ENCODE measurements at places on chromosomes 6 and 20. TPM values are rescaled to one million over a fixed set of nuclear protein-coding genes. Genes with fewer than 3 reads are reported as not detected.

The MCM9 gene
- 6.0 TPM for total RNA-seq

The PROKR2 gene
- total RNA-seq, result not detected

The COL21A1 gene
- total RNA-seq, result 23.2 TPM

The ANKRD66 gene
- total RNA-seq, result not detected

The SEL1L2 gene
- total RNA-seq, result 0.40 TPM

The ID4 gene
- 3.0 TPM for total RNA-seq

The RBPJL gene
- total RNA-seq, result not detected

The SCUBE3 gene
- 3.5 TPM for total RNA-seq

The GSTA4 gene
- total RNA-seq, result 8.0 TPM

The LRRN4 gene
- 0.99 TPM for total RNA-seq

GRCh38 chr6:15751721-15752350 is 89.0 kb upstream of the DTNBP1 start:
- DNase-seq, result no peak

DNA sequence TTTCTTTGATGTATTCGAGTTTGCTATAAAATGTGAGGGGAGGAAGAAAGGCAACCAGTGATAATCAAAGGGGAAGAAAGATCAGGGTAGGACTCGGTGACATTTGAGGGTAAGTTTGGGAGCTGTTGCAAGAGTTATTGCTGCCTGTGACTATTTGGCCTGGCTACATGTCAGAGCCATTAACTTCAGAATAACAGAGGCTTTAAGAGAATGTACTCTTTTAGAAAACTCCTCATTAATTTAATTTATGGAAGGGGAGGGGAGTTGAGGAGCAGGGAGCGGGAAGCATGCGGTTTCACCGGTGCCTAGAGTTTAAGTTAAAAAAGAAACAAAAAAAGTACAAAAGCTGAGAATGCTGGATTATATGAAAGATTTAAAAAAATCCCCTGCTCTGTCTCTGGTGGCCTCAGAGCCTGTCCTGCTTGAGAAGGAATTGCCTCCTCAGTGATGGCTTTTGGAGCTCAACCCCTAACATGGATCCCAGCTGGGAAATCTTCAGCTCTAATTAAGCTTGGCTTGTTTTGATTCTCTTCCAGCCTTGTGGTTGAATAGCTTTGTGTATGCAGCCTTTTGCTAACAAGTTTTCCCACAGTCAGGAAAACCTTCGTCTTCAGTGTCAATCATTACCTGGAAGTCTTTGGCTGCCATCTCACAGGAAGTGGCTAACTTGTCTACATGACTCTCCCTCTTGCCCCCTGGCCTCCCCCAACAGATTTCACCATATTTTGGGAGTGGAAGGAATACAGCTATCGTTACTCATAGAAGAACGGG is 238.2 kb downstream of the SOX4 start:
- DNase-seq, result no peak

GRCh38 chr6:157302736-157303135 is 20.6 kb downstream of the TMEM242 start:
- DNase-seq, result no peak

DNA sequence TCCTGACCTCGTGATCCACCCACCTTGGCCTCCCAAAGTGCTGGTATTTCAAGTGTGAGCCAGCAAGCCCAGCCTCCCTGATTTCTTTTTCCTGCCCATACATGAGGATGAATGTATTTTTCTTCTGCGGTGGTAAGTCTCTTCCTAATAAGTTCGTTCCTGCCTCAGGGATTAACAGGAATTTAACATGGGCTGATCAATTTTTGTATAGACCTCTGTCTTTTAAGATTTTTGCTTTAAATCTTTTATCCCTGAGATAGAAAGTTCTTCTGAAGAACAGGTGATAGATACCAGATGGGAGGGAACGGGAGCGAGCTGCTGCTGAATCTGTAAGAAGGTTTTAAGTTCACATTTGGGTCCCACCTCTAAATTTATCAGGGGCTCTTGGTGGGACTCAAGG is 7.0 kb upstream of the ZNFX1 start:
- no peak for DNase-seq

GRCh38 chr6:105836889-105837288 is 249.2 kb upstream of the PRDM1 start:
- no peak for DNase-seq

- DNase-seq, result no peak
Observed at GRCh38 chr20:2059411-2059810, 42.2 kb upstream of the STK35 start.

DNA sequence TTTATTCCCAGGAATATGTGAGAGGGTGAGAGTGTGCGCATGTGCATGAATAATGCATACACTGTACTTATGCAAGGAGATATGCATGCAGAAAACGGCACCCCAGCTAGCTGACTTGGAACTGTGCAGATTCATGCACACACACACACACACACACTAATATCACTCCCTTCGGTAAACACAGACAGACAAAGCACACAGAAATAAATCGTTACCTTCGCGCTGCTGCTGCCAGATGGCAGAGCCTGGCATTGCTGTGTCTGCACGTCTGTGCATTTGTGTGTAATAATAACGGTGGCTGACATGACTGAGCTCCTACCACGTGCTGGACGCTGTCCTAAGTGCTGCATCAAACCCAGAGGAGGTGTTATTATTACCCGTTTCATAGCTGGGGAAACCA is 36.8 kb downstream of the PREX1 start:
- DNase-seq, result no peak

DNA sequence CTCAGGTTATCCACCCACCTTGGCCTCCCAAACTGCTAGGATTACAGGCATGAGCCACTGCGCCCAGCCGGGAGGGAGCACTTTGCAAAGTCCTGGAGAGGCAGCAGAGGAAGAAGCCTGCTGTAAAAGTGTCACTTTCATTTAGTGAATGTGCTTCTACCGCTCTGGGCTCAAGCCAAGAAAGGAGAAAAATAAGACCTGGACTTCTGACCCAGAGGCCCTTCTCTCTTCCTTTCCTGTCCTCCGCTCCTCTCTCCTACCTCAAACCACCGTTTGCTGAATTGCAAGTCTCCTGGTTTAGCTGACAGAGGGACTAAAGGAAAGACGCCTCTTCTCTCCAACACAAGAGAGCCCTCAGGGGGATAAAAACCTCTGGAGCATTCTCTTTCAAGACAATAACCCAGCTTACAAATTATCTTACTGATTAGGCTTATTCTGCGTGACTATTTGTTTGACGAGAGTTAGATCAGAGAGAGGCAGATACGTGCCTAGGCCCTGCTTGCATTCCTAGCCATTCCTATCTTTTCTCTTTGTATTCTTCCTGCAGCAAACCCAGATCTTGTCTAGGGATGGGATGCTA is 84.2 kb upstream of the SLC22A23 start:
- DNase-seq, result no peak

DNA sequence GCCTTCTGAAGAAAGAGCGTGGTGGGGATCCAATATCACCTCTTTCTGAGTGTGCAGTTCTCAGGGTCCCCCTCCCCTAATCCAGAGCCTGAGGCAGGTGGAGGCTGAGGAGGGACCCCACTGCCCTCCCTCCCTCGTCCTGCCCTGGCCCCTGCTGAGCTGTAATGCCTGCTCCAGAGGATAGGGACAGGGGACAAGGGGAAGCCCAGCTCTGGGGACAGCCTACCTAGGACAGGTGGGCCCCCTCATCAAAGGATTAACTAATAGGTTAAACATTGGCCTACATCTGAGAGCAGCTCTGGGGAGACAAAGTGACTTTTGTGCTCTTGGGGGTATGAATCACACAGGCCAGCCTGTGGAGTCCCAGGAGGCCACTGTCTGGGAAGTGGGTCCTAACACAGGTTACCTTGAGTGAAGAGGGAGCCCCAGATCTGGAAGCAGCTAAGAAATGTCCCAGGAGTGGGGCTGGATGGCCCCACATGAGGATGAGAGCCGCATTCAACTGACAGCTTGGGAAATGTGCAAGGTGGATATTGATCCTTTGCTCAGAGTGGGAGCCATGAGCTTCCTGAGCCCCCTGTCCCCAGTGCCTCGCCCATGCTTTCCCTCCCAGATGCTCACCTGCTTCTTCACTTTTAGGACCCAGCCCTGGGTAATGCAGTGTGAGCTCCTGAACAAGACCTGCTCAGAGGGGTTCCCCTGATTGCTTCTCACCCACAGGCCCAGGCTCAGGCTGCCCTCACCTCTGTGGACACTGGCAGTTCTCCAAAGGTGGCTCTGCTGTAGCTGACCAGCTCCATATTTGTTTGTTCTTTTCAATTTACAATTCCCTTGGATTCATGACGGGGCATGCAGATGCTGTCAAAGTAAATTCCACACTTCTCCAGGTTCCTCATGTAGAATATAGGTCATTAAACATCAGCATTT is 17.8 kb upstream of the CST9L start:
- DNase-seq, result no peak

DNA sequence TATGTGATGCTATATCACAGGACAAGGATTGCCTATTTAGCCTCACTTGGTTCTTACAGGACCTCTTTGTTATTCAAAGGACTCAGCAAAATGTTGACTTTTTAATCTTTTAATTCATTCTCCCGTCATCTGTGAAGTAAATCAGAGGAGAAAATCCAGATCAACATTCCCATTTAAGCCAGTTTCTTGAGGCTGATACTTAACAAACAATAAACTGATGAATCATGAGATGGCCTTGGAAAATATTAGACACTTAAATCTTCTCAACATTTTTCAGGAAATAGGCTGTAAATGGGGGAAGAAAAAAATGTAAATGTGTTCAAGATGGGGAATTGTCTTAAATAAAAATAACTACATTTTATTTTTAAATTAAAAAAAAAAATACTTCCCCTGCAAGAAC is 55.9 kb upstream of the UBR2 start:
- DNase-seq, result no peak

DNA sequence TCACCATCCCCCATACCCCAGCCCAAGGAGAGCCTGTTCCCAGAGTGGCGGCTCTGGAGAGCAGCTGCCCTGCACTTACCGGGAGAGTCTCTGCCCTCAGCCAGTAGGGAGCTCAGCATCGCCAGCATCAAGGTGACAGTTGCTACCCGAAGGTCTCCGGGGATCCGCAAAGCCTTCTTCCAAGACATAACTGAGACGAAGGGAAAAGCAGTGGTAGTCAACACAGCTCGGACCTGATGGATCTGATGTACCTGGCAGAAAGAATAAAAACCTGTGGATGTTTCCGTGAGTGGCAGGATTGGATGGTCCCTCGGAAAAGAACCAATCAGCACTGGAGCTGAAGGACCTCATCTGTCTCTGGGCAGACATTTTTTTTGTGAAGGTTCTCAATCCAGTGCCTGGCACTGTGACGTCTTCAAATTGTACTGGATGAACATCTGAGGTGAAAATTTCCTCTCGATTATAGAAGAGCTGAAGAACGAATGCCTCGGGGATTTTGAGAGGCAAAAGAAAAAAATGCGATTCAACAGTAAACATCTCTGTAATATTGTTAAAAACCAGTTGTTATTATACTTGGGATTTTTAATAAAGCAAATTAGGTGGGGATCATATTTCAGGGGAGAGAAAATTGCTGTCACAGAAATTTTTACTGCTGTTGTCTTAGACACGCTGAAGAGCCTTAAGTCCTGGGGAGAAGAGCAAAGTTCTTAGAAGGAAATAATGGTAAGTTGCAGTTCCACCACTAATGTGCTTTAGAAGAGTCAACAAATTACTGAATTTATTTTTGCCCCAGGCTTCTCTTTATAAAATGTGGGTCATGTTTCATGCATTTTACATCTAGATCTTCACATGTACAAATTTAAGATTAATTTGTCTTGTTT is at the start of gene HLA-DQB1:
Gene HLA-DQB1, minus strand, starts transcription at position 238 of the 881 bp plus-strand sequence. Its CDS starts 50 bp downstream, at position 188.
- DNase-seq, result no peak
